Body of pancreas (tissue), 4 donors: ENCODE measurements at places on chromosomes 5 and 9. TPM values are rescaled to one million over a fixed set of nuclear protein-coding genes. Genes with fewer than 3 reads are reported as not detected.

- no peaks in the 10 kb centered on the region for H3K4me1 ChIP-seq
- no peak overlapping the region for H3K27ac ChIP-seq
- DNase-seq, result no peak
- no peak overlapping the region for H3K4me3 ChIP-seq
- H3K27me3 ChIP-seq, result no peaks in the 10 kb centered on the region
- no peaks in the 10 kb centered on the region for H3K36me3 ChIP-seq
These were observed 20.3 kb downstream of the KIF2A start for GRCh38 chr5:62326302-62326701.

DNA sequence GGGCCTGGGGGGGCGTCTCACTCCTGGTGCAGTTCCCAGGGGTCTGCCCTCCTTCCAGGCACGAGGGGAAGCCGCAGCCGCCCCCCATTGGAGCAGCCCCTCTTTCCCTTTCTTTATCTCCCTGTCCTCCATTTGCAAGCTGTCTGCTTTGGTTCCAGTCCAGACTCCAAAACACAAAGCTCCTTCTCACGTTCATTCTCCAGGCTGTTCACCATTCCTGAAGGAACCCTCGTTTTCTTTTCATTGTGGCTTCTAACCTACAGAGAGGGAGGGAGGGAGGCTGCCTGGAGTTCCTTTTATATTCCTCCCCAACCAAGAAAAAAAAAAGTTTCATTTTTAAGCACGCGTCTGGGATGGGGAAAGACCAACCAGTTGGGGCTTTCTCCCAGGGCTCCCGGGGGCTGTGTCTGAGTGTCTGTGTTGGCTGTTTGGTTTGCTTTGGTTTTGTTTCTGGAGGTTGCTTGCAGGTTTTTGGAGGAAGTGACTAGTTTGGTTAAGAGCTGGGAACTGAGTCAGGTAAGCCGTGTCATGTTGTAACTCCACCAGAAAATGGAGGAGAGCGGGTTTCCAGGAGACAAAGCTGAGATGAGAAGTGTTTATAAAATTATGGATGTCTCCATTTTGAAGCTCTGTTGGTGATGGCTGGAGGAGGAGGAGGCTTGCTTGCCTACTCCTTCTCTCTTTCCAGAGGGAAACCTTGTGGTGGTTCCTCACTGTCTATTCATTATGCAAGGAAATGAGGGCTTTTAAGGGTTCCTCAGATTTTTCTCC lies 1.6 kb downstream of the ZNF462 start:
- DNase-seq, result no peak
- peak overlapping the region; percentile 69 for H3K27ac ChIP-seq
- peak overlapping the region; percentile 39 for H3K4me3 ChIP-seq
- peaks cover 18% of the 10 kb centered on the region for H3K27me3 ChIP-seq
- H3K36me3 ChIP-seq, result no peaks in the 10 kb centered on the region

DNA sequence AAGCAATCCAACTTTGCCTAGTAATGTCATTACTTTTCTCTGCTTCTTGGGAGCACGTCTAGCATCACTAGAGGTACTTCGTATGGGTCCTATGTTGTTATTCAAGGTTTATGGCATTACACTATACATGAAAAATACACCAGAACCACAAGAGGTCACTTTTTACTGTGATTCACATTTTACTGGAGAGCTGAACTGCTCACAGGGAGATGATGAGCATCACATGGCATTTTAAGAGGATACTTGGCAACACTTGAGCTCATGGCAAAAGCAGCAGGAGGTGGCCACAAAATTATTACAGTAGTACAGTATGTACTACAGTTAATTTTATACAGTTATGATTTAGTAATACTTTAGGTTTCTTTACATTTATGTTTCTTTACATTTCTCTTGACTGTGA lies 223.4 kb downstream of the PARP8 start:
- no peaks in the 10 kb centered on the region for H3K4me1 ChIP-seq
- H3K27ac ChIP-seq, result no peak overlapping the region
- DNase-seq, result no peak

DNA sequence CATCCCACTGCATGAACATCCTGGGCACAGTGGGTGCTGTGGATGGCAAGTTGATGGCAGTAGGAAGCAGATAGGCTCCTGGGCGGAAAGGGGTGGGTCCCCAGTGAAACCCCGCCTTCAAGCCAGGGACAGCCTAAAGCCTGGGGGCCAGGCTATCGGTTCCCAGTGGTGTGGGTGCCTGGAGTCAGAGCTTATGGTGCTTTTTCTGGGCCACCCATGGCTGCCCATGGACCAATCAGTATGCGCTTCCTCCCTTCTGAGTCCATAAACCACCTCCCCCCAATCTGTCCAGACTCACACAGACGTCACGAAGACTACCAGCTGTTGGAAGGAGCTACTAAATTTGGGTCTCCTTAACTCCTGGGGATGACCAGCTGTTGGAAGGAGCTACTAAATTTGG lies 17.5 kb upstream of the ECPAS start:
- DNase-seq, result no peak
- no peaks in the 10 kb centered on the region for H3K4me1 ChIP-seq
- no peak overlapping the region for H3K27ac ChIP-seq

ANGPTL2 gene
- total RNA-seq, result 7.6 TPM

DNA sequence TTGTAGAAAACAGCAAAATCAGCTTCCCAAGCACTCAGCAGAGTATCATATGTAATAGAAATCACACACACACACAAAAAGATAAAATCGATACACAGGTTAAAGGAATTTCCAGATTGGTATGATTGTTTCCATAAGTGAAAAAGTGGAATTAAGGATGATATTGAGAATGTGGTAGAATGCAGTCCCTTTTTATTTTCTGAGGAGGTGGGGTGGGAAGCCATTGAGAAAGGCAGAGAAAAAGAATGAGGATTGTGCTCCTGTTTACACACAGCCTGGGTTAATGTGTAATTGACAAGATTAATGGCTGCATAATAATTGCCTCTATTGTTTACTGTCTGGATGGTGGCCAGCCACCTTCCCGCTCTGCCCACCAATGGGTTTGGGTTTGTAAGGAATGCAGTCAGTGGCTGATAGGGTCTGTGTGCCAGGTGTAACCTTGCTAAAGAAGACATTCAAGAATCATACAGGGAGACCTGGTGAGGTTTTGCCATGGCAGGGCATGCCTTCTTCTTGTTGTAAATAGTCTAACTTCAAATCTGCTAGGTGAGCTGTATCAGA lies 177.2 kb upstream of the MAP3K1 start:
- peak overlapping the region; percentile 89 for H3K27ac ChIP-seq
- no peak overlapping the region for H3K4me3 ChIP-seq
- no peaks in the 10 kb centered on the region for H3K36me3 ChIP-seq
- peaks cover 74% of the 10 kb centered on the region for H3K4me1 ChIP-seq
- DNase-seq, result peak; percentile 94
- no peaks in the 10 kb centered on the region for H3K27me3 ChIP-seq

FAXDC2 gene
- 8.0 TPM for total RNA-seq

GRCh38 chr5:156532921-156533320 lies 206.0 kb downstream of the SGCD start:
- DNase-seq, result no peak

DNA sequence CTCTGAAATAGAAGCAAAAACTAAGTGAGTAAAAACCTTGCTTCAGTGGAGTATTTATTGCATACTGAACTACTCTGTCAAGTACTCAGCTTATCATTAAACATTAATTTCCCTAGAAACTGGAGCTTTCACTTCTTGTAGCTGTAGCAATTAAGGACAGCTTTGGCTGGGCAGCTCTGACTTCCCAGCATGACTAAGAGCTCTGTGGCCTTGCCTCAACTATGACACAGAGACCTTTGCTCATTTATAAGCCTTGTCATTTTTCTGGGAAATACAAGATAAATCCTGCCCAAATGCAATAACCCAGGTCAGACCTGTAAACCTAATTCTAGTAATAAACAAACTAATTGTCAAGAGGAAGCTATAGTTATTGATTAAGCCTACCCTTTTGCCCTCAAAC lies 65.4 kb upstream of the STK32A start:
- peak overlapping the region; percentile 43 for H3K27ac ChIP-seq
- no peak overlapping the region for H3K4me3 ChIP-seq
- no peaks in the 10 kb centered on the region for H3K27me3 ChIP-seq
- peak; percentile 24 for DNase-seq
- H3K4me1 ChIP-seq, result peaks cover 25% of the 10 kb centered on the region

DNA sequence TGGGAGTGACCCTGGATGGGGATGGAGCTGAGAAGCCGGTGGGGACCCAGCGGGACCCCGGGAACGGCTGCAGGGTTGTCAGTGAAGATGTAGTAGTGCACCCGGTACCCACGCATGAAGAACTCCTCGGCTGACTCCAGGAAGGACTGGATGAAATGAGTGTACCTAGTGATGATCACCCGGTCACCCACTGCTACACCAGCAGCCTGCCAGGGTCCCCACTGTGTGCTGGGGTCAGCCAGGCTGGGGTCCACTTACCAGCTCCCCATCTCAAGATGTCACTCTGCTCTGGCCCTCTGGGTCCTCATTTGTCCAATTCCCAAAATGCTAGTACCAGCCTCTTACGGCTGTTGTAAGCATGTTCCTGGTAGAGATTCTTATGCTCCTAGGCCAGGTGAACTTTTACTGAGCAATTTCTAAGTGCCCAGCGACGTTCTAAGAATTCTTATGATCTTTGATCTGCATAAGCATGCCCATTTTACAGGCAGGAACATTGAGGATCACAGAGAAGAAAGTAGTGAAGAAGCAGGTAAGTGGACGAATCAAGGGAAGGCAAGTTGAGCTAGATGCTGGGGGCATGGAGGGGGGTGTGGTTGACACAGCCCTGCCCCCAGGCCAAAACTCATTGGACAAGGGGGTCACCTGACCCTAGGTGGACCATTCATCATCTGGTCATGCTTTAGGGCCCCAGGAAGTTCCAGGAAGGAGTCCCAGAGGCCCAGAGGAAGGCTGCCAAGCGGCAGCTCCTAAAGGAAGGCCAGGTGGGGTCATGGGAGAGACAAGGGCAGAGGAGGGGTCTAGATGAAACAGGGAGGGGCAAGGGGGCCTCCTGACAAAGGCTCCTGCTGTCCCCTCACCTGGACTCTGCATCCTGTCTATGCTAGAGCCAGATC lies 9.4 kb downstream of the GBGT1 start:
- H3K36me3 ChIP-seq, result no peaks in the 10 kb centered on the region
- no peak overlapping the region for H3K27ac ChIP-seq
- peaks cover 8% of the 10 kb centered on the region for H3K4me1 ChIP-seq
- H3K27me3 ChIP-seq, result no peaks in the 10 kb centered on the region
- no peak for DNase-seq
- no peak overlapping the region for H3K4me3 ChIP-seq

- no peak for DNase-seq
- H3K4me1 ChIP-seq, result no peaks in the 10 kb centered on the region
- no peak overlapping the region for H3K4me3 ChIP-seq
These were observed 545.8 kb upstream of the ARRDC3 start for GRCh38 chr5:91928754-91929521.

MXD3 gene
- 21.4 TPM for total RNA-seq

DNA sequence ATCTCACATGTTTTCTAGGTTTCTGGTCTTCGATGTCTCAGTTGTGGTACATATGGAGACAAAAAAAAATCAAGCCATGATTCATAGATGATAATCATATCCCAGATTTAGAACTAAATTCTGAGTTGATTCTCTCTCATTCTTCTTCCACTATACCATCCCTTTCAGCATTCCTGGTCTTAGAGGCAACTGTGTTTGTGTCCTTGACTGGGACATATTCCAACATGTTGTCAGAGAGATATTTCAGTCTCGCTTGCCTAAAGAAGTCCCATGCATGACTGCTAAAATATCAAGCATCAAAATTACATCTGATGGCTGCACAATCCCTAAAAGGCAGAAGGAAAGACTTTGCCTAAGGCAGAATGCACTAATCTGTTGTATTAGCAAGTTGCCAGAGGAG lies 236.6 kb downstream of the PSAT1 start:
- no peak overlapping the region for H3K4me3 ChIP-seq
- no peaks in the 10 kb centered on the region for H3K4me1 ChIP-seq
- no peak for DNase-seq

DNA sequence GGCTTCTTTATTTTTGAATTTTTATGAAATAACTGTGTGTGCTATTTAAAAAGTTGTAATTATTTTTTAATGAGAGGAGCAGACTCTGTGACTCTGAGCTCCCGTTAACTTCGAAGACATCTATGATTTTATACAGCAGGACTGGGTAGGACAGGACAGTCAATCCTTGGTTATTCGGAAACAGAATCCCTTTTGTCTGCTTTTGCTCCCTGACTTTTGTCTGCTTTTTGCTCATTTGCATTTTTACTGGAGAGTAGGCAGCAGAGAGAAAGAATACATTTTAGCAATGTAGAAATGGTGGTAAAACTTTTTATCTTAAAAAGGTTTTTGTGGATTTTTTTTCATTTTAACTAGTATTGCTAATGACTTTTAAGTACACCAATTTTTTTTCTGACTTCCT lies 303.6 kb downstream of the ARHGAP26 start:
- no peak overlapping the region for H3K4me3 ChIP-seq
- H3K27ac ChIP-seq, result no peak overlapping the region
- DNase-seq, result no peak
- no peaks in the 10 kb centered on the region for H3K36me3 ChIP-seq
- no peaks in the 10 kb centered on the region for H3K4me1 ChIP-seq

PHF24 gene
- total RNA-seq, result not detected

DNA sequence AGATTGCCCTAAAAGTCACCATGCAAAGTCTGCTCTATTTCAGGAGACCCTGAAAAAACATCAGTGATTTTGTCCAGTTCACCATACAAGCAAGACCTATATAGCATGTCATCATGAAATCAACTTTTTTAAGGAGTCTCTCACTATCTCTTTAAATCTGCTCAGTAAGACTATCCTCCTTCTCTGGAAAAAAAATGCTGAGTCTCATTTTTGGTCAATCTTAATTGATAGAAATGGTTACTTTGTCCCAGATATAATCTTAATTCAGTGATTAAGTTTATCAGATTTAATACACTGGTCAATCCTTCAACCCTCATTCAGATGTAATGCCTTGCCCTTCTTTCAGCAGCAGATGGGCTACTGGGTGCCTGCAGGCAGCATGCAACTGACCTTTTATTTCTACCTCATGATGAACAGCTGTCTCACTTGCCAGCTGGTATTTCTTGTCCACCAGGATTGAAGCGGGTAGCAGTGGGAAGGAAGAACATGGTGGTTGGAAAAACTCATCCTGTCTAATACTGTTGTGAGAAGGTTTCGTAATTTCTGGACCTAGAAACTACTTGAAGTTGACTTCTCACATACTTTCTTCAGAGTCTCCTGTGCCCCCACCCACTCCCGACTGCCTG lies 375.3 kb downstream of the DNAH5 start:
- no peak overlapping the region for H3K27ac ChIP-seq
- H3K36me3 ChIP-seq, result no peaks in the 10 kb centered on the region
- DNase-seq, result no peak
- H3K4me1 ChIP-seq, result no peaks in the 10 kb centered on the region
- H3K4me3 ChIP-seq, result no peak overlapping the region
